T-helper 2 cell (primary cell): ENCODE measurements at places on chromosomes 6 and 20.

GRCh38 chr6:116099036-116099435 is 1.6 kb upstream of the NT5DC1 start:
- no peak for DNase-seq

- no peak for DNase-seq
These were observed 34.6 kb downstream of the REPS1 start for GRCh38 chr6:138953451-138953850.

- no peak for DNase-seq
These were observed 54.5 kb downstream of the SULF2 start for GRCh38 chr20:47730744-47731143.

DNA sequence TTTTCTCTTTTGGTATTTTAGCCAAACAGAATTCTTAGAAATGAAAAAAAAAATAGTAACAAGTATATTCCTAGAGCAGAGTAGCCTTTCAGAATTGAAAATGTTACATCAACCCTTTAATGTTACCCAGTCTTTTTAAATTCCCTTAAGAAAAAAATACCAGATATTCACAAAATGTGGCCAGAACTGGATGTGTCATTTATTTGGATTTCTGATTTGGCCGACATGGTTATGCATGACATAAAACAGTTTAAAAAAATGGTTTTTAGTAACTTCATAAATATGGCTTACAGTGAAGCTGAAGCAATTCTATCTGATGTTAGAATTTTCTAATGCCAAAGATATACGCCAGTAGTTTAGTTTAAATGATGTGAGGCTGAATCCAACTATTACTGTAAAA is 112.0 kb downstream of the ATXN1 start:
- DNase-seq = no peak

DNA sequence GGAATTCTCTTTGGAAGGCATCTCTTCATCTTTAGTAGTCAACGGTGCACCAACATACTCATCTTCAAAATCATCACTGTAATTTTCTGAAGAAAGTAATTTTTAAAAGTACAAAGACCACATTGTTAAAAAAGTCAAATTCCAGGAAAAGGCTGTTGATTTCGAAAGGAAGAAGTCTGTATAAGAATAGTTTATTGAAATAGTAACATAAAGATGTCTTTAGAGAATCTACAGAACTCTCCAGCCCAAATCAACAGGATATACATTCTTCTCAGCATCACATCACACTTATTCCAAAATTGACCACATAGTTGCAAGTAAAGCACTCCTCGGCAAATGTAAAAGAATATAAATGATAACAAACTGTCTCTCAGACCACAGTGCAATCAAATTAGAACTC is 23.4 kb downstream of the CEP162 start:
- no peak for DNase-seq
